NCI-H526 treated with DMSO at 0.1 percent for 48 hours (cell line): ENCODE measurements at places on chromosomes 13 and 19.

GRCh38 chr13:49418206-49418605, 25.7 kb downstream of the CAB39L start:
- DNase-seq: no peak

DNA sequence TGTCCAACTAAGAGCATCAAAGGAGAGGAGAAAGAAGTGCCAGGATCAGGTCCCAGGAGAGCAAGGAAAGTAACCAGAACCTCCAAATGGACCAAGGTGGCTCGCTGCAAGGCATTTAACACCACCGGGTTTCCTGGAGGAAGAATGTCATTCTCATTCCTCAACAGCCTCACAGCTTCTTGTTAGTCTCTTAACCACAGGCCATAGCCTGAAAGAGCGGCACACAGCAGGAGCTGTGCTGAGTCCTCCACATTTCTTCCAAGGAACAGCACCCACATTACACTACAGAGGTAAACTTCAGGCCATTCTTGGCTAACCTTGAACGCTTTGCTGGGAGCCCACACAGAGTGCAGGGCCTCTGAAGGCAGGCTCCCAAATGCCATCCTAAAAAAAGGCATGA, 23.6 kb downstream of the DOCK9 start:
- DNase-seq: no peak

GRCh38 chr13:94709001-94709834, 3.1 kb downstream of the SOX21 start:
- peak; percentile 16 for DNase-seq

DNA sequence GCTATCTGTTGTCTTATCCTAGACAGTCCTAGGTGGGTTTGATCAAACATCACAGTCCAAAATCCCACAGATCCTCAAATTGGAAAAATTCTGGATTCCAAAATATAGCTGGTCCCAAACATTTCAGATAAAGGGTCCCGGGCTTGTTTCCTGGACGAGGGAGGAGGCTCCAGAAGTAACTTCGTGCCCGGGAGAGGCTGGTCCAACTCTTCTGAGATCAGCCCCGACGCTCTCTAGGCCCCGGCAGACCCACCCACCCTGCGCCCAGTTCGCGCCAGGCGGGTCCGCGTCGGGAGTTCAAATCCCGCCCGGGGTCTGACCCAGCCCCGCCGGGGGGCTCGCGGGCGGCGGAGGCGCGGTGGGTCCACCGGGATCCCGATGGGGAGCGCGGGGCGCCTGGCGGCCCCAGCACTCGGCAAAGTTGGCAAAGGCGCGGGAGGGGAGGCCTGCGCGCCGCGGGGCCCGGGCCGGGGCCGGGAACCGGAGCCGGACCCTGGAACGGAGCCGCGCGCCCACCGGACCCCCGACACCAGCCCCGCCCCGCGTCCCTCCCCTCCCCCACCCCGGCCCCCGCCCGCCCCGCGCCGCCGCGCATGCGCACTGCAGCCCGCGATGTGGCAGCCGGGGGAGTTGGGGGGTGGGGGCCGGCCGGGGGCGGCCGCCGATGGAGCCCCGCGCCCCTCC, 513 bp downstream of the MIER2 start:
- DNase-seq: no peak

DNA sequence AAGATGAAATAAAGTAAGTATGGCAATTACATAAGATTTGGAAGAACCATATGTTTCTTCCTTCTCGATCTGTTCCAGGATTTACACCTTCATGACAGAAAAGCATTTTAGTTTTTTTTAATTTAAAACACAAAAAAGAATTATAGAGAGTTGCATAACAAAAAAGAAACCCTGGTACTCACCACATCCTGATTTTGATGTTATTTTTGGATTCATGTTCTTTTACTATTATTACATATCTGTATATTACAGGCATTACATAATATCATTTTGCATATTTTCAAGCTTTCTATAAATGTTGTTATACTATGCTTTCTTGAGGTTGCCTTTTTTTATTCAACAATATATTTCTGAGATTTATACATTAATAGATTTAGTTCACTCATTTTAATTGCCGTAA, 6.7 kb upstream of the KATNAL1 start:
- no peak for DNase-seq
